ENCODE measurements at places on chromosomes 1 and 21.

GRCh38 chr1:168565825-168566224 is 10.6 kb upstream of the XCL1 start:
- DNase-seq, result no peak

DNA sequence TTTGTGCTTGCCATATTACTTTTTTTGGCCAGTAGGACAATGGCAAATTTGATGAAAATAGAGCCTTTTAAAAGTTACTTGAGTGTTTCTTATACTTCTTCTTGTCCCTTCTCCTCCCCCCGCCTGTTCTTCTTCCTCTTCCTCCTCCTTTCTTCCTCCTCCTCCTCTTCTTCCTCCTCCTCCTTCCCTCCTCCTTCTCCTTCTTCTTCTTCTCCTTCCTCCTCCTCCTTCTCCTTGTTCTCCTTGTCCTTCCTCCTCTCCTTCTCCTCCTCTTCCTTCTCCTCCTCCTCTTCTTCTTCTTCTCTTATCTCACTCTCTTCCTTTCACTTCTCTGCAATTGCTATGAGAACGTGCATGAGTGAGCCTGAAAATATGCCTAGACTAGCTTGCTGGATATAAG is 466.2 kb upstream of the NR5A2 start:
- no peak for DNase-seq

DNA sequence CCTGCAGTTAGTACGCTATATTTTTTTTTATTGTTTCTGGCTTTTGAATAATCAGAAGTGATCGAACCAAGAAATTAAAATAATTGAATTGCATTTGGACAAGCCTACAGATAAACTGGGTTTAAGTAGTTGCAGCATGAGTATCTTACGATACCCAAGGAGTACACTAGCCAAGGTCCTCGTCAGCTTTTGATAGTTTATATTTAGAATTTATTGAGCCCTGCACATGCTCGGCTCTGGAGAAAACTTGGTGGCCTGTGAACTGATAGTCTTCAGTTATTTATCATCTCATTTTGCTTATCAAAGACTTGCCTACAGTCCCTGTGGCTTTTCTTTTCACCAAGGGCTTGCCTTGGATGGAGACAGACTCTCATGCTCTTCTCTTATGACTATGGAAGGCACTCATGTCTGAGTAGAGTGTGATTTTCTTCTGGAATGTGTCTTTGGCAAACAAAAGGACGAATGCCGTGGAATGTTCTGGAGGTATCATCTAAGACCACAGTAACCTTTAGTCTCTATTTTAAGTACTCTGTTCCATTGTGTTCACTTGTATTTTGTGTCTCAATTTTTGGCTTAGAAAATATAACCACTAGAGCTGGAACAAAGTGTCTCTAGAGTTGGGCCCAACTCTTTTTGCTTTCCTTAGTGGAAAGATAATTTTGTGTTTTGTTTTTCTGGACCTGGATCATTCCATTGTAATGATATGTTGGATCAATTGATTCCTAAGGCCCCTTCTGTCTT is 35.9 kb downstream of the BCL9 start:
- no peak for DNase-seq

- no peak for DNase-seq
Observed at GRCh38 chr1:150566589-150567340, 12.6 kb downstream of the MCL1 start.

GRCh38 chr1:56255516-56256152 is 323.7 kb downstream of the PLPP3 start:
- no peak for DNase-seq

GRCh38 chr1:161020509-161021164 is at the start of gene F11R:
F11R (minus strand) TSS chr1:161021152; CDS start chr1:161021073, 79 bp downstream.
- no peak for DNase-seq

GRCh38 chr21:25161571-25161970 is 445.7 kb downstream of the MRPL39 start:
- DNase-seq, result no peak

DNA sequence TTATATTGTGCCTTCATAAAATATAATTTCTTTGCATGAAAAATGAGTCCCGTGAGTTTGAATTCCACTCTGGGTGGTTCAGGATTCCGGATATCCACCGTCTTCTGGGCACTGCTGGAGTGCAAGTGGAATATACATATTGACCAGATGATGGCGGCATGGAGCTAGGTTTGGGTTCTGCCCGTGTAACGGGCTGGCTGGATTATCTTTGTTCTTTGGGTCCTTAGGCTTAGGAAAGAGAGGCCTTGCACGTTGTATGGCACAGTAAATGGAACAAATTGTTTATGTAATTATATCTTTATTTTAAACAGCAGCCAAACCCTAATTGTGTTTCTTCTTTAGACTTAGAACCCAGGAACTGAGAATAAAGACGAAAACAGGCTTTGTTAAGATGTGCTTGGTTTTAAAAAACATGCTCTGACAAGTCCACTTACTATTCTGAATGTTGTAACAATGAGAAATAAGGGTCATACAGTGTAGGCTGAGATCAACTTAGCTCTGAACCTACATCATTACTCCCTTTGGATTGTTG is 13.5 kb upstream of the ACBD6 start:
- DNase-seq, result peak; percentile 43

GRCh38 chr1:205356440-205357139 is at the start of gene KLHDC8A:
KLHDC8A (minus strand) TSS chr1:205356922; CDS start chr1:205343604, 13,318 bp downstream.
- no peak for DNase-seq

GRCh38 chr21:34974162-34974981 is 74.7 kb downstream of the RUNX1 start:
- peak; percentile 38 for DNase-seq

- no peak for DNase-seq
Observed at GRCh38 chr1:213481395-213481794, 430.4 kb downstream of the RPS6KC1 start.

GRCh38 chr1:38680801-38681510 is 178.6 kb downstream of the RRAGC start:
- DNase-seq, result no peak

DNA sequence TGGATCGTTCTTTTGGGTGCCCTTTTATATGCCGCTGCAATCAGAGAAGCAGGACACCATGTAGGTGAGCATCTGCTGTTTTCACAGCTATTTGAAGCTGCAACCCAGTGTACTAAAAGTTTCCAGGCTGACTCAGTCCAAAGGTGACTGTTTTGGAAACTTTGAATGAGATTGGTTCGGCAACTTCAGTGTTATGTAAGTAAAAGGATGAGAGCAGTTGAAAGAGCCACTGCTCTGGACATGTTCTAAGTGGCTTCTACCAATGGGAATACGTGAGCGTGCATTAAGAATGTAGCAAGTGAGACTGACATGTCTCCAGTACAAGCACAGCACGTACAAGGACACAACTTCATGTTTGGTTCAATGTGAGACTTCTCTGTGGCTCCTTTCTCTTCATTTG is 55.6 kb downstream of the DDR2 start:
- no peak for DNase-seq

DNA sequence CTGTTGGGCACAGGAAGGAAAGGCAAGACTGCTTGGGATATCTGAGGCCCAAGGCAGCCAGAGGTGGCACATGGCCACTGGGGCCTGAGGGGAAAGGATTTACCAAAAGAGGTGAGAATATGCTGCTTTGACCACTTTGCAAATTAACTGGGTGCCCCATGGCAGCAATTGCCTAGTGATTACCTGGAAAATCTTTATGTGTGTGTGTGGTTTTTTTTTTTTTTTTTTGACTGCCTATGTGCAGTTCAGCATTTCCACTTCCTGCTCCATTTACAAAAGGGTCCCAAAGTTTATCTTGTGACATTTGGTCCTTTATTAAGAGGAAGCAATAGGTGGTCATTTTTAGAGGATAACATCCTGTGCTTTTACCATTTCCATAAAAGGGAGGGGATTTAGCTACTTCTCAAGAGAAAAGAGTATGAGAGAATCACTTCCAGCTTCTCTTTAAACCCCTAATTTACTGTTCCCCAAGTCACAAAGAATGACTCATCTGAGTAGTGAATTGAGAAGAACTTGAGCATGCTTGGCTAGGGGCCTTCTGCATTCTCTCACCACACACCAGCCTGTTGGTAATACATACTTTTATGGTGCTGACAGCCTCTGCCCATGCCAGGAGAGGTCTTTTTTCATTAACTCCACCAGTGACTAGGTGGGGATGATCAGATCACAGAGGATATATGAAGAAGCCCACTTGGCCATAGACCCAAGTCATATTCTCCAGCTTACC is 52.1 kb downstream of the SYDE2 start:
- DNase-seq, result no peak

- no peak for DNase-seq
Observed at GRCh38 chr1:63124666-63125191, 197.6 kb upstream of the FOXD3 start.

DNA sequence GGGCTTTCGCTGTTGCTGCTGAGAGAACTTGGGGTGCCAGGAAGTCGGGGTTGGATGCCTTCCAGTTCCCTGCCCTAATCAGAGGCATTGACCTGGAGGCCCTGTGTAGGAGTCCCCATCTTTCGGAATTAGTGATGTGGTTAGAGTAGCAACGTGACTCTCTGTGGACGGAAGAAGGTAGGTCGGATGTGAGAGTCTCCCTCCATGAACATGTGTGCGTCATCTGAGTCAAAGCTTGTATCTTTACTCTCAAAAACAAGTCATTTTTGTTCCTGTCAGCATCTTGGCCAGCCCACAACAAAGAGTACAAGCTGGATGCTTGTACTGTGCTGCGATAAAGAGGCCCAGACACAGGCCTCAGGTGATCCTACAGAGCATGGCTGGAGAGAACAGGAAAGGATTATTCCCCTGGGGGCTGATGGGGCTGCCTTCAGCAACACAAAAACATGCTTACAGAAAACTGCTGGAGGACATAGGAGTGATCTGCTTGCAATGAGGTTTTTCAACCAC is 31.0 kb upstream of the IL10 start:
- DNase-seq, result peak; percentile 73

DNA sequence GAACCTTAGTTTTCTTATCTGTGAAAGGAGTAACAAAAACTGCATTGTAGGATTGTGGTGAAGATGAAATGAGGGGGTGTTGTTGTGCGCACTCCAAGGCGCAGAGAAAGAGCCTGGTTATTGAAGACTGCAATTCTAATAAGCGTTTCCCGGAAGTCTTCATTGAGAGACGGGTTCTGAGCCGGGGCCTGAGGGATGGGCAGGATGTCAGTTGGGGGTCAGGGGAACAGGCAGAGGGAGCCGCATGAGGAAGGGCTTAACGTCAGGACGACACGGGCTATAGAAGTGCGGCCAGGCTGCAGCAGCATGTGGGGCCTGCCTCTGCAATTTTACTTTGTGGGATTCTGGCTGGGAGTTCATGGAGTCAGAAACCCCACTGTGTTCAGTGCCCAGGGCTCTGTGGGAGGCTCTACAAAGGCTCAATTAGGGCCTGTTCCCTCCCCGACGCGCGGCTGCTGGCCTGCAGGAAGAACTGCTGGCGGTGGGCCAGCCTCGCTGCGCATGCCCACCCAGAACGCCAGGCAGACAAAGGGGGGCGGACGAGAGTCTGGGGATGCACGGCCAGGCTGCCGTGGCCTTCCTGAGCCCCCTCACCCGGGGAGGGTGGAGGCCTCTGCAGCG is 20.7 kb downstream of the TRIM62 start:
- no peak for DNase-seq

- no peak for DNase-seq
Observed at GRCh38 chr1:169025412-169025811, 81.1 kb upstream of the ATP1B1 start.

DNA sequence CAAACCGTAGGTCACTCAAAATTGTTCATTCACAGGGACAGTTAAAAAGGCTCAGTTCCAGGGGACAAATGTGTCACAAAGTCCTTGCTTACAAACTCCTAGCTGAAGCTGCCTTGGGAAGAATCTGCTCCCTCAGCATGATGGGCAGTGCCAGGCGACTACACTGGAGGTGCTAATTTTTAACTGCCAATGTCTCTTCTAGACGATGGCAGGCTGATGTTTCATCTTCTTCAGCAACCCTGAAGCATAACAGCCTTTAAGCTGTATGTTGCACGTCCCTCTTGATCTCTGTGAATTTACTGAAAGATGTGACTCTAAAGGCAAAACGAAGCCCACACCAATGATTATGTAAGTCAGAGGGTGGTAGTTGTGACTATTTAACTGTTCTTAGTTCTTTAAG is 11.3 kb downstream of the COA7 start:
- no peak for DNase-seq

GRCh38 chr1:204224655-204225054 is 10.9 kb upstream of the GOLT1A start:
- DNase-seq, result no peak

GRCh38 chr1:44786138-44786840 is 1.7 kb downstream of the BEST4 start:
- peak; percentile 76 for DNase-seq

DNA sequence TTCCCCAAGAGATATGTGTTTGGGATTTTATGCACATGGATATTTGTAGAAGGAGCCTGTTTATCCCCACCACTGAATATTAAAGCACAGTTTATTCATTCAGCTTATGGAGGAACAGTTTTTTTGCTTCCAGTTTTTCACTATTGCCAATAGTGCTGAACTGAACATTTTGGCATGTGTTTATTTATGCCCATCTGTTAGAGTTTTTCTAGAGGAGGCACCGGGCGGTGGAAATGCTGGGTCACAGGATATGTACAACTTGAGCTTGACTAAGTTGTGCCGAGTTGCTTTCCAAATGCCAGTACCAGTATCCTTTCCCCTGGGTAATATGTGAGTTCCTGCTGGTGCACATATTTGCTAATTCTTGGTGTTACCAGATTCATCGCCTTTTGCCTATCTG is 111.3 kb downstream of the GREM2 start:
- no peak for DNase-seq

- DNase-seq, result no peak
Observed at GRCh38 chr1:56095696-56096665, 483.4 kb downstream of the PLPP3 start.

- DNase-seq, result no peak
Observed at GRCh38 chr21:26840201-26840600, 5.0 kb downstream of the ADAMTS1 start.

DNA sequence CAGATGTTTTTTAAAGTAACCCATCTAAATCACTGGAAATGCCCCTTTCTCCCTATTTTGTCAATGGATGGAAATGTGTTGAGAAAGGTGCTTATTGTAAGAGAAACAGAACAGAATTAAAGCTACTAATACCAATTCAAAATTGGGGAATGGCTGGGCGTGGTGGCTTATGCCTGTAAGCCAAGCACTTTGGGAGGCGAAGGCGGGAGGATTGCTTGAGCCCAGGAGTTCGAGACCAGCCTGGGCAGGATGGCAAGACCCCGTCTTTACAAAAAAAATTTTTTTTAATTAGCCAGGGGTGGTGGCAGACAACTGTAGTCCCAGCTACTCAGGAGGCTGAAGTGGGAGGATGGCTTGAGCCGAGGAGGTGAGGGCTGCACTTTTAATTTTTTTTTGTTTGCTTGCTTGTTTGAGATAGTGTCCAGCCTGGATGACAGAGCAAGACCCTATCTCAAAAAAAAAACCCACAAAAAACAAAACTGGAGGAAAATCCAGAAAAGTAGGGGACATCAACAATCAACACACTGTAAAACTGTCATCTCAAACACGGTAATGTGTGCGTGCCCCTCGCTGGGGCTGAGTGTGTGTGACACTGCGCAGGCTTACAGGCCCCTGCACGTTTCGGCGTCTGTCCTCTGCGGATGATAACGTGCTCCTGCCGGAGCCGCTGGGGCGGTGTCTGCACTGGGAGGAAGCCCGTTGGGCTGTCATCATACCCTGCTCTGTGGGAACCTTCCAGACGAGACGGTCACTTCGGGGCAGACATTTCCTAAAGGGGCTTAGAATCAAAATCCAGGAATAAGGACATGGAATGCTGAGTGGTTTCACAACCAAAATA is 11.6 kb upstream of the POFUT2 start:
- no peak for DNase-seq

- no peak for DNase-seq
Observed at GRCh38 chr1:37556712-37557196, at the start of gene DNALI1. DNALI1 (plus strand) TSS chr1:37556940; CDS start chr1:37556995, 55 bp downstream.
